KBM-7 (cell line): ENCODE measurements at places on chromosomes 13 and 19.

DNA sequence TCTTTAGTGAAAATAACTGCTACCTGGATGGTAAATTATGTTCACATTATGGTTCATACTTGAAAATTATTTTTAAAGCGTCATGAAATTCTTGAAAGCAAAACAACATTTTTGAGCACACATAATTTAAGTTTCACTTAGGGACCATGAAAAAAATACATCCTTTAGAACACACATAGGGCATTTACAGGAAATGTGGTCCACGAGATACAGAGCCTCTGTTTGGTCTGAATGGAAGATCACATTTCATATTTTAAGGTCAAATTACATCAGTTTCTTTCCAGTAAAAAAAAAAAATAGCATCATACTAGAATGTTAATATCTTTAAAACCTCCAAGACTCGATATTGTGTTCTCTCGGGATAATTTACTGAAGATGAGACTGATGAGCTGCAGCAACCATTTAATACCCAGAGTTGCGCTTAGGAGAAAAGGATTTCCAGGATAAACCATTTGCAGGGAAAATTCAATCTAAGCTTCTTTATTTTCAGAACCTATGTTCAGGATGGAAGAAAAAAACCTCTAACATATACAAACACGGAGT is 720.7 kb downstream of the DIAPH3 start:
- DNase-seq, result no peak

DNA sequence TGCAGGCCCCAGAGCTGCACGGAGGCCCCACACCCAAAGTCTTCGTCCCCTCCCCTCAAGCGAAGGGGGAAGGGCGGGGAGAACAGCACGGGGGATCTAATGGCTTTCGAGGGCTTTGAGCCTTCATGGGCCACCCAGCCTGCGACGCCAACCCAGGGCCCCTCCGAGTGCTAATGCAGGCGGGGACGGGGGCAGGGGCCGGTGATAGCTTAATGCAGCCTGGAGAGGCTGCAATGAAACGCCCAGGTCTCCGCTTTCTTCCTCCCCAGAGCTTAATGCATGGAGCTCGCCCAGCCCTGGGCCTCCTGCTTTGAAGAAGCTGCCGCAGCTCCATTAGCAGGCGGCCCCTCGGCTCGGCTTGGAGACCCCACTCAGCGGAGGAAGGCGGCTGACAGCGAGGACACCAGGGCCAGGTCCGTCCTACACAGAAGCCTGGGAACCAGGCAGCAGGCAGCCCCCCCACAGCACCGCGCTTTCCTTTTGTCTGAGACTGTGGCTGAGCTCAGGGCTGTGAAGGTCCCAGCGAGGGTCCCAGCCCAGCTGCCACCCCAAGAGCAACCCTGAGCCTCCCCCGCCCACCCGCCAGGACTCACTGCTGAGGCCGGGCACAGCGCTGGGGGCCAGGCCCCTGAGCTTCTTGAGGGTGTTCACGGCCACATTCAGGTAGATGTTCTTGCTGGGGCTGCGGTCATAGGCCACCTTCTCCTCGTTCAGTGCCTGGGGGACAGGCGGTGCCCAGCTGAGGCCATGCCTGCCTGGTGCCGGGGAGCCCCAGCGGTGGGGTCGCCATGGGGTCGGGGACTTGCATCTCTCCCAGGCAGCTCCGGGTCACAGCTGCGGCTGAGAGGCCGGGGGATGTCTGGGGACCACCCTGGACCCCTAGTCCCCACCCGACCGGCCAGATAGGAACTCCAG is 7.5 kb upstream of the ATP8B3 start:
- DNase-seq, result no peak

DNA sequence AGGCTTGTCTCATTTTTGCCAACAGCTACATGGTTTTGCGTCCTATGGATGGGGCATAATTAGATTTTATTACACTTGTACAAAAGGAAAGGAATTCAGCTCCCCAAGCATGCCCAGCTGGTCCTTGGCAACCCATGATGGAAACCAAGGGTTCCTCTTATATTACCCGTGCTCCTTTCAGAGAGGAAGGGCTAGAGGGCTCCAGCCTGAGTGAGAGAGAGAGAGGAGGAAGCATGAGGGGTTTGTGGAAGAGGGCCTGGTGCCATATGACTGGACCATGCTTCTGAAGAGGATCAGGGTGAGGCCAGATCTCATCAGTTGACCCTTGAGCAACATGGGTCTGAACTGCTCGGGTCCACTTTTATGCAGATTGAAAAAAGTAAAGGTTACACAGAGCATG is 3.5 kb upstream of the RPS9 start:
- DNase-seq, result no peak

GRCh38 chr19:49337267-49338022 is 2.2 kb downstream of the CD37 start:
- no peak for DNase-seq

GRCh38 chr19:42455621-42456081 is 12.9 kb upstream of the CXCL17 start:
- no peak for DNase-seq

DNA sequence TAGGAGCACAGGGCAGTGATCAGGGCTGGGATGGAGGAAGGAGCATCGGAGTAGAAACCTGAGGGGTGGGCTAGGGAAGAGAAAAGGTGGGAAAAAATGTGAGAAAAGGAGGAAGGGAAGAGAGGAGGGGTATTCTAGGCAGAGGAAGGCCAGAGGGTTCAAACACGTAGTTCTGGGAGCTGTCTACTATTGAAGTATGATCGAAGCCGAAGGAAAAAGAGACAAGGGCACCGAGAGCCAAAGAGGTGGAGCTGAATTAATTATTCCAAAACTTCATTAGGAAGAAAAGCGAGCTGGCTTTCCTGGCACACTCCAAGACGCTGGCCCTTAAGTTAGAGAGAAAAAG is 7.8 kb downstream of the DLL3 start:
- DNase-seq, result no peak

GRCh38 chr19:16457954-16458331 is 13.8 kb downstream of the EPS15L1 start:
- DNase-seq, result no peak

- DNase-seq, result no peak
These were observed 77.8 kb downstream of the ITGBL1 start for GRCh38 chr13:101530293-101530692.

- DNase-seq, result no peak
These were observed 497.1 kb downstream of the DCT start for GRCh38 chr13:93982179-93982918.

DNA sequence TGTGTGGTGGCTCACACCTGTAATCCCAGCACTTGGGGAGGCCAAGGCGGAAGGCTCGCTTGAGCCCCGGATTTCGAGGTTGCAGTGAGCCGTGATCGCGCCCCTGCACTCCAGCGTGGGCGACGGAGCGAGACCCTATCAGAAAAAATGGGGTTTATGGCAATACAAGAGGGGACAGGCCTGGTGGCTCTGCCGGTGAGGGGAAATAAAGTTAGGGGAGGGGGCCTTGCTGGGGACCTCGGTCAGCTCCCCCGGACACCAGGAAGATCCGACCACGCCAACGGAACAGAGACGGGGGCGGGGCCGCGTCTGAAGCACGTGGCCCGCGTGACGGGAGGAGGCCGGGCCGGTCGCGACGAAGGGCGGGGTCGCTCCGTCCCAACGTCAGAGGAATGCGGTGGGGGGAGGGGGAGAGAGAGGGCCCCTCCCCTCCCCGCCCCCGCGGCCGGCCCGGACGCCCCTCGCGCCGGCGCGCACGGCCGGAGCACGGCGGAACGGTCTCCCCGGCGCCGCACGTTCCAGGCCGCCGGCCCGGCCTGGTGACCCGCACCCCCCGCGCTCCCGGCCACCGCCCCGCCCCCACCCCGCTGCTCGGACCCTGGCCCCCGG is 1.9 kb upstream of the HNRNPL start:
- DNase-seq, result peak; percentile 82

DNA sequence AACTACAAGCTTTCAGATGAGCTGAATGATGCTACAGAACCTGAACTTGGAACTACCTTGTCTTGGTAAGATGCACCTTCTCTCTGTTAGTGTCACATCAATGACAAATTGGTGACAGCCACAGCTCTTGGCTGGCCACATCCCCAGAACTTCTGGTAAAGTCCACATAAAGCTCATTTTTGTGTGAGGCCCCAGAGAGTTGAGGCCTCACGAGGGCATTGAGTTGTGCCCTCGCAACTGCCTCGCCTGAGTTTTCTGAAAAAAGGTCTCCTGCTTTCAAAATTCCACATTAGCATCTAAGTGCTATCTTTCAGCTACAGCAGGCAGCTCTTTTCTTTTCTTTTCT is 42.6 kb downstream of the MRPL57 start:
- no peak for DNase-seq

- no peak for DNase-seq
These were observed 9.9 kb downstream of the COL4A1 start for GRCh38 chr13:110297011-110297410.

GRCh38 chr19:16886305-16886880 is 2.4 kb upstream of the F2RL3 start:
- no peak for DNase-seq

- DNase-seq, result no peak
These were observed 34.0 kb downstream of the ITM2B start for GRCh38 chr13:48266701-48267639.

DNA sequence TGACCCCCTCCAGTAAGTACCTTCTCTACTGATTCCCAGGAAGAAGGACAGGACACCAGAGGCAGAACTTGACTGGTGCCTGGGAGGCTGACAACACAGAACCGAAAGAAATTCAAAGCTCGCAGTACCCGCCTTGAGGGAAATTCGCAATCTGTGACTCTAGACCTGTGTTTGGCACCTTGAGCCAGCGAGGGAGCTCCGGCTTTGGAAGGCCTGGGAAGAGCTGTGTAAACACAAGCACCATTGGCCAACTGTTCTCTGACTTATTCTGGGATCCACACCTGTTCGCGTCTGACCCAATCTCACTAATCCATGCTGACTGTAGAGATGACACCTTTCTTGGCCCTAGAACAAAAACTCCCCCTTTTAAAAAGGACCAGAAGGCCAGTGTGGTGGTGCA is 50.7 kb downstream of the CEBPG start:
- DNase-seq, result no peak

DNA sequence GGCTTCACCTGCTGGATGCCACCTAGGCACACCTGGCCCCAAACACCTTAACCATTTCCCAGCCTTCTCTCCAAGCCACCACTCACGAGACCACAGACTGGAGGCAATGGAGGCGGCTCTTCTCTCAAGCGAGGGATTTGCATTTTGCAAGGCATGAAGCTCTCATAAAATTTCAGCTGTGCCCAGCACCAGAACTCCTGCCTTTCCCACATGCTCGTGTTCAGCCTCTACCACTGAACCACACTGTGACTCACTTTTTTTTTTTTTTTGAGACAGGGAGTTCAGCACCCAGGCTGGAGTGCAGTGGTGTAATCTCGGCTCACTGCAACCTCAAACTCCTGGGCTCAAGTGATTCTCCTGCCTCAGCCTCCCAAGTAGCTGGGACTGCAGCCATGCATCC is 10.6 kb downstream of the NANOS3 start:
- no peak for DNase-seq

DNA sequence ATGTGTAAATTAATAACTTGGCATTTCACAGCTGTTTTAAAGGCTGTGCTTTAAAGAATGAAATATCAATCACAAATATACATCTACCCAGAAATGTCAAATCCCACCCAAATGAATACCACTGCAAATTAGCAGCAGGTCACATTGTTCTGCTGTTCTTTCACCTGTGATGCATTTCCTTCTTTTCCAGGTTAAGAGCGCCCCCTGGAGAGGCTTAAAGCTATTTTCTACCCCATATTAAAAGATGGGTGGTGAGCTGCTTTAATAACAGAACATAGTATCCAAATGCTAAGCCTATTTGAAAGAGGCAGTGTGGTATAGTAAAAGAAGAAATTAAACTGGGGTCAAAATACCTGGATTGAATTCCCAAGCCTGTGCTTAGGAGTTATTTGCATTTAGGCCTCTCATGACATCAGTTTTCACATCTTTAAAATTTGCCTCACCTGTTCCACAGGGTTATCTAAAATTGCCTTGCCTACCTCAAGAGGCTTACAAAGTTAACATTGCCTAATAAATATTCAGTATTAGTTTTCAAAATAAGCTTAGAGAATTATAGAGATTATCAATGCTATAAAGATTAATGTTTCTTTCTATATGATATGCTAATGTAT is 396.9 kb upstream of the SLITRK5 start:
- DNase-seq, result peak; percentile 81

GRCh38 chr13:94703721-94704314 is 8.5 kb downstream of the SOX21 start:
- DNase-seq, result no peak

DNA sequence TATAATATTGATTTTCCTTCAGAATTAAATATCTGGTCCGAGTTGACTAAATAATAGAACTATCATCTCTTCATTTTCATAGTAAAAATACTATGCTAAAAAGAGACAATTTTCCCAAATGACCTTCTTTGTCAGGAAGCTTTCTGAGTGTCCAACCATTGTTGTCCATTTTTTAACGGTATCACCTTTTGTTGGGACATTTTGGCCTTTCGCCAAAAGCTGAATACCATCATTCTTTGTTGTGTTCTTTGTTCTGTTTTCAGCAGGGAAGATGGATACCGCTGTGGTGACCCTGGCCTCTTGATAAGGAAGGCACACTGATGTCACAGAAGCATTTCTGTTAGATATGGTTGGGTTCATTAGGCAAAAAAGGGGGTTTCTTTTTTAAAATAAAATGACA is 654.4 kb upstream of the GPC6 start:
- DNase-seq, result no peak

DNA sequence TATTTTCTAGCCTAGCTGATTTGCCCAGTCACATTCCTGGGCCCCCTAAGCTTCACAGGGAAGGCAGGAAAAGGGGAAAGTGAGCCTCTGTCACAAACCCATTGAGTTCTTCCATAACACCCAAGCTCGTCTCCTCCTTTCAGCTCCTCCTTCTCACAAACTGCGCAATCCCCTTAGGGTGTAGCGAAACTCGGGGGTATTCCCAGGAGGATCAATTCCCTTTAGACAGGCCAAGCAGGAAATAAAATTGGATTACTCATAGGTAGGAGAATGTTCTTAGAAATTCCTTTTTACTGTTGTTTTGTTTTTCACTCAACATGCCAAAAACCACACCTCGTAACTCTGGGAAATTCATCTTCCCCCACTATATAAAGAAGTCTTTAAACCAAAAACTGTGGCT is 139.3 kb downstream of the IRS2 start:
- DNase-seq, result no peak

DNA sequence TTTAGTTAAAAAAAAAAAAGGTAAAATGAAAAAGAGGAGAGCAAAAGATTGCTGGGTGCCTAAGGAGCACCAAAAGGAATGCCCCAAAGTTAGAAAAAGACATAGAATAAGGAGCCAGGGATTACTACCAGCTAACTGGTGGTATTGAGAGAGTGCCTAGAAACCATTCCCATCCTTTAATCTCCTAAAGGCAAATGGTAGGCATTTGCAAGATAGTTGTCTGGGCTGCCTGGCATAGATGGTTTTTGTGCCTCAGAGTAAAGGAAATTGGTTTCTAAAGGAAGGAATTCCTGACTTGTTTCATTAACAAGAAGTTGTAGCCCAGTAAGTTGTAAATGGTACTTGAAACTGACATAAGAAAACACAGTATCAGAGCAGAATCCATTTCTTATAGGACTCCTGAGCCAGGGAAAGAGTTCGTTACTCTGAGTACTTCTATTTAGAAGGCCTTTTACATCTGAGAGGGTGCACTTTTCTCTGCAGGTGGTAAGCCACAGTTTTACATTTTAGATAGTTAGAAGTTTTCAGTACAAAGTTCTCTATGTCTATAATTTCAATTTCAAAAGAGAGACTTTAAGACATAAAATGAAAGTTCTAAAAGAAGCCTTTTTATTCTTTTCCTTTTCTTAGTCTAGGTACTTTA is 92.6 kb downstream of the OLFM4 start:
- no peak for DNase-seq
